ENCODE measurements at places on chromosomes 3 and 15. TPM values are rescaled to one million over a fixed set of nuclear protein-coding genes. Genes with fewer than 3 reads are reported as not detected.

RNU5B-1 gene
- total RNA-seq: not detected

NR1I2 gene
- not detected for total RNA-seq

TMEM212 gene
- not detected for total RNA-seq

TNFSF10 gene
- total RNA-seq: 30.5 TPM

ARPIN gene
- total RNA-seq: 8.9 TPM

PP2D1 gene
- total RNA-seq: not detected

EDEM1 gene
- total RNA-seq: 28.9 TPM

ZNF385D gene
- total RNA-seq: not detected

DZIP3 gene
- 2.9 TPM for total RNA-seq

CYP11A1 gene
- not detected for total RNA-seq

TLR9 gene
- under 0.01 TPM for total RNA-seq

MRPS25 gene
- 17.3 TPM for total RNA-seq

CCDC174 gene
- 7.7 TPM for total RNA-seq

CKMT1B gene
- total RNA-seq: 11.8 TPM

BMF gene
- 0.85 TPM for total RNA-seq

AADACL2 gene
- total RNA-seq: not detected

ACTRT3 gene
- total RNA-seq: 1.9 TPM

CACNA2D2 gene
- not detected for total RNA-seq

ITIH1 gene
- not detected for total RNA-seq

CCDC54 gene
- not detected for total RNA-seq

TICRR gene
- total RNA-seq: 0.21 TPM

NR2F2 gene
- 4.8 TPM for total RNA-seq

TTLL13 gene
- total RNA-seq: not detected

Measured in tracheal epithelial cell (primary cell).